ENCODE measurements at places on chromosomes 4 and X.

- no peak for DNase-seq
These were observed 1.5 kb upstream of the PTCHD1 start for GRCh38 chrX:23332888-23333821.

DNA sequence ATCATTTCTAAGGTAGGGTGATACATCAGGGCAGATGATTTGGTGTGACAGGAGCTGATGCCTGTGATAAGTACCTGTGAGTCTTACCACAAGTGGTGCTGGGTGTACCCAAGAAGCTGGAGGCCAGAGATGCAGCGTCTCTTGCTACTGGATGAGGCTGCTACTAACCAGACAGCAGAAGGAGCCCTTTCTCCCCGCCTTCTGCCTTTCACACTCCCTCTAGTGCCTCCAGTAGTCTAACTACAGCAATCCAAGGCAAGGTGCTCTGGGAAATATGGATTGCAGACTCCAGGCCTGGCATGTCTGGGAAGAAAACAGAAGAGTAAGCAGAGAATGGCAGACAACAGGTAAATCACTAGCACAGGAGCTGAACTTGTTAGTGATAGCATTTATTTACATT lies 470.8 kb downstream of the NKX6-1 start:
- no peak for DNase-seq

- no peak for DNase-seq
These were observed 188.9 kb upstream of the FAT1 start for GRCh38 chr4:186912606-186913005.

DNA sequence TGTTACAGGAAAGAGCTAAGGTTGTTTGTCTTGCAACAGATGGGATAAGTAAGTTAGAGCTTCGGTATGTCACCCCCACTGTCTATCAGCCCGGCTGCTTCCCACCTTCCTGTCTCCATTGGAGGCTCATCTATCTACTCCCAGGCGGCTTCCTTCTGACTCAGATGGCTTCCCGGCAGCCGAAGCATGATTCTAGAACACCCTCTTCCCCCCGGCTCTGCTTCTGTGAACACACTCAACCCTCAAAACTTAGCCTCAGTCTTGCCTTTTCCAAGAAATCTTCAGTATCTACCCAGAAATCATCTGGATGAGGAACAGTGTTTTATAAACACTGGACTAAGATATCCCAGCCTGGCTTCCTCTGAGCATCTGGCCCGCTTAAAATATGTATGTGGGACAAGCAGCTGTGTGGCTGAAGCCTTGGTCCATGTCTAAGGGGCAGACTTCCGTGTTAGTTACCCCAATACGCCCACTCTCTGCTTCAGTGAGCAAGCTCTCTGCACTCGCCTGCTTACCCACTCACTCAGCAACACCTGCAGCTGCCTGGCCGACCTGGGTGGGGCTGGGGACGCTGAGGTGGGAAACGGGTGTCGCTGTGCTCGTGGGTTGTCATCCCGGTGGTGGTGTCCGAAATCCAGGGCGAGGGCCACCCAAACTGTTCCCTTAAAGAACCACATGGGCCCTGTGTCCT lies 12.0 kb upstream of the SLC2A9 start:
- DNase-seq = no peak

DNA sequence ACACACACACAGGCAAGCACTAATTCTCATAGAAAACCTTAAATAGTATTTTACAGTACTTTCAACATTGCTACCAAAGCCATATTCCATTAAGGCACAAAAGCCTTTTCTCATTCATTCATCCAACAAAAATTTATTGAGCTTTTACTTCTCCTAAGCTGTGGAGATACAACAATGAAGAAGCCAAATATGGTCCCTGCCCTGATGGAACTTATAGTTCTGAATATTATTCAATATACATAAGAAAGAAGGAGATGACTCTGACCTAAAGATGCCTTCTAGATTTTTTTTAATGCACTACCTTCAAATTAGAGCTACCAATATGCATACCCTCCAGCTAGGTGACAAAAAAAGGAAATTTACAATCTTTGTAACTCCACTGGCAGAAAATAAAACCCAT lies 90.0 kb upstream of the WDR44 start:
- DNase-seq = no peak

- DNase-seq = no peak
These were observed 7.2 kb downstream of the MRFAP1 start for GRCh38 chr4:6647582-6648230.

GRCh38 chr4:30720021-30720660 lies at the start of gene PCDH7:
PCDH7 (plus strand) TSS chr4:30720369; CDS start chr4:30721423, 1,054 bp downstream.
- DNase-seq = no peak

Measured in central memory CD4-positive, alpha-beta T cell (primary cell).